ENCODE measurements at places on chromosomes 12 and 14.

DNA sequence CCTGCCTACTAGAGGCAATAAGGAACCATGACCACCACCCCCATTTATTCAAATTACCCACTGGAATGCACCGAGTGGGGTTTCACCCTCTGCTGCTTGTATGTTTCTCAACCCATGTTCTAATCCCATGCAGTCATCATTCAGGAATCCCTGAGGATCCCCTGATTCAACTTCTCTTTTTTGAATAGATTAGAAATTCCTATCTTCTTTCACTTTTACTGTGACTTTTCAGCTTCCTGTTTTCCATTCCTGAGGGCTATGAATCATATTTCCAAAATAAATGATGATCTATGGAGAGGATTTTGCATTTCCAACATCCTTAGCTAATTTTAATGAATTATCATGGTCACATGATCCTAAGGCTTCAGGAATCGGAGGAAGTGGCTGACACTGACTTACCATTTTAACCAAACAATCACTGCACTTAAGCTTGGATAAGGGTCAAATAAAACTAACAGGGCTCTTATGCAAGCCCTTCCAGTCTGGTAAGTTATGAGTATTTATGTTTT is 19.4 kb upstream of the P2RX4 start:
- DNase-seq: no peak

DNA sequence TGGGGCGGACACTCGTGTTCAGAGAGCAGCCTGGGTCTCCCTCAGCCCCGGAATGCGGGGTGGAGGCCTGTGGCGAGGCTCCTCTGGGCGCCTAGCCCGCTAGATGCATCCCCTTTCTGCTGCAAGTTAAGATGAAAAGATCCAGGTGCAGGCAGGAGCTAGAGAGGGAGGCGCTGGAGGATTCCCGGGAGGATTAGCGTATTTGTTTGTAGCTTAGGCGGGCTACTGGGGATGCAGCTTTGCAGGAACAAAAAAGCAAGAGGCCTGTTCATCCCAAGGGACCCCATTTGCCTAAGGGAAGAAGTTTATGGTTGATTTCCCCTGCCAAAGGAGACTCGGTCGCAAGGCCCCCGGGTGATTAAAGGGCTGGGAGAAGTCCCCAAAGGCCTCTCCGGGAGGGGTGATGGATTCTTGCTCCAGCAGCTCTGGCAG is 824 bp downstream of the CCDC177 start:
- no peak for DNase-seq

GRCh38 chr14:44291366-44291915 is 215.6 kb downstream of the FSCB start:
- no peak for DNase-seq

DNA sequence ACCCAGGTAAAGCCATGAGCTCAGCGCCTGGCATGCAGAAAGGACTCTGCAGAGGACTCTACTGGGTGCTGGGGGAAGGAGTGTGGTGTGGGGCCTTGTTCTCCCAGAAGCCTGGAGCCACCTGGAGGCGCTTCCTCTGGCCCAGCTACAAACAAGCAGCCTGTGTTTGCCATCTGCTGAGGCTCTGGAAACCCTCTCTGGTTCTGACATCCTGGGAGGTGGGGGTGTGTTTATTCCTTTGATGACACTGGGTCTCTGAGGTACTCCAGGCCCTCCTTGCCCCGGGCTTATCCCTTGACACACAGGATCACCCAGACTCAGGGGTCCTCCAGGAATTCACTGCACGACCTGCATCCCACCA is 44.9 kb downstream of the RNF34 start:
- no peak for DNase-seq

DNA sequence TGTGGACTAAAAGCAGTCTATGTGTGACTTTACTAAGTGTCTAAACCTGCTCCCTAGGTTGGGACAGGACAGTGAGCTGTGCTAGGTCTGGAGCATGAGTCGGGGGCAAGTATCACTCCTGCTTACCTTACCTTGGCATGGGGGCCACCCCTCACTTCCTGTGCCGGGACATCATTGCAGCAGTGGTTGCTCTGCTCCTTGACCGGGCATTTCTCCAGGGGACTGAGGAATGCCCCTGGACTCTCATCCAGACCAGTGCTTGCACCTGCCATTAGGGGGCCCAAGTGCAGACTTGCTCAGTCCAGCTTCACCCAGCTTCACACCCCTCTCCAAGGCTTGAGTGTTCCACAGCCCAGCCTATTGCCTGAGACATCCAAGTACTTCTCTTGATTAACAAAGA is 84.7 kb upstream of the NELL2 start:
- no peak for DNase-seq

- DNase-seq: no peak
Observed at GRCh38 chr14:104072586-104072985, 12.9 kb upstream of the ASPG start.

- no peak for DNase-seq
Observed at GRCh38 chr12:120658286-120659150, 18.1 kb downstream of the CABP1 start.

DNA sequence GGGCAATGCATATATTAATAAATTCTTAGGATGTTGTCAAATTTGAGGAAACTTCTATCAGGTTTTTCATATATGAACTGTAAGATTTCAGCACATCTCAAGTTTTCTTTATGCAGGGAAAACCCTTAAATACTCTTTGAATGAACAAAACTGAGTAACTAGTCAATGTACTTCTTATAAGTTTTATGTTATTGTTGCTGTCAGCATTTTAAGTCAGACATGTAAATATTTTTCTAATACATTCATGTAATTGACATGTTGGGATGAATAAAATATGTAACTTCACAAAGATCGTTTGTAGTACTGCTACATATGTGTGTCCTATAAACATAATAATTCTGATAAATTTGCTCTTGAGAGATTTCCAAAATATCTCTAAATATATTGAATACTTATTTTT is 109.6 kb downstream of the BMP4 start:
- DNase-seq: no peak
